ENCODE measurements at places on chromosomes 3 and 15.

DNA sequence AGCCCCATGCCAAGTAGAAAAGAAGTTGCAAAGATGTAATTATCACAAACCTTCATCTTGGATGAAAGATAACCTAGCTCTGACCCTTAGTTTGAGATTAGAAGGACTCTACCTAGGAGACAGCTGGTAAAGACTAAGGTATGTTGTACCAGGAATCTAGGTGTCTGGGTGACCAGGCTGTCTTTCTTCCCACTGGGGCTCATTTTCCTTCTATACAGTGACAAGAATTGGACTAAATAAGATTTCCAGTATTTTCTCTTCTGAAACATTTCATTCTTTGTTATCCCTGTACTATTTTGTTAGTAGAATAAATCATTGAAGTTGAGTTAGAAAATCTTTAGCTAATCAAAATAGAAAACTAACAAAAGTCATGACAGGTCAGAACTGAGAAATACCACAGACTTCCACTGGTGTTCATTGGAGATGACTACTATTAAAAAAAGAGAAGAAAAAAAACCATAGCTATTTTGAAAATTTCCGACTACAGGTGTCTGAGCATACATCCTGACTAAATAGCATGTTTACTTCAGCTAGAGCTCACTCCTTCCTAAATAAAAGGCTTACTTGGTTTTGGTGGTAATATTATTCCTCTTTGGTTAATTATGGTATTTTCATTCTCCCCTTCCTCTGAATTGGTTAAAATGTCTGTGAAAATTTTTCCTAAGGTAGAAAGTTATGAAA lies 10.1 kb downstream of the TGFBR2 start:
- DNase-seq: no peak

DNA sequence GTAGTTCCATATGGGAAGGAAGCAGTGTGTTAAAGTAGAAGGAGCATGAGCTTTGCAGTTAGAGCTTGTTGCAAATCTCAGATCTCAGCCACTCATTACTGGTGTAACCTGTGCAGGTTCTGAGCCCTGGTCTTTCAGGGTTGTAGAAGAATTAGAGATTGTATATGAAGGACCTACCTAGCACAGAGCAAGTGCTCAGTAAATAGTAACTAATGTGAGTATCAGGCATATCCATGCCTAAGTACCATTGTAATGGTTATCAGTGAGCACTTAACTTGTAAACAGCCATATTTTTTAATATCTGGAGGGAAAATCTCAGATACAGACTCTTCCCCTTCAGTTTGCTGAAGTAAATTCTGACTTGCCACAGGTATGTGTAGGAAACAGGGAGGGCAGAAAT lies 59.3 kb downstream of the MAP6D1 start:
- DNase-seq: no peak

DNA sequence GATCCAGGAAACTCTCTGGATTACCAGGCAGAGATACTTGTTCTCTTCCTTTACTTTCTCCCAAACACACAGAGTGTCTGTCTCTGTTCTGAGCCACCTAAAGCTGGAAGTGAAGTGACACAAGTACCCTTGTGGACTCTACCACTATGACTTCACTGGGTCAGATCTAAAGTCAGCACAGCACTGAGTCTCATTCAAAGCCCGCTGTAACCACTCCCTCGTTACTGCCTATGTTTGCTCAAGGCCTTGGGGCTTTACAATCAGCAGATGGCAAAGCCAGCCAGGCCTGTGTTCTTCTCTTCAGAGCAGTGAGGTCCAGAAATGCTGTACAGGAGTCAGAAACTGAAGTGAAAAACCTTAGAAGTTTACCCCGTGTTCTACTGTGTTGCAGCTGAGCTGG lies 588.3 kb upstream of the SEMA6D start:
- no peak for DNase-seq

- no peak for DNase-seq
Observed at GRCh38 chr3:168794427-168794826, 698.7 kb upstream of the GOLIM4 start.

DNA sequence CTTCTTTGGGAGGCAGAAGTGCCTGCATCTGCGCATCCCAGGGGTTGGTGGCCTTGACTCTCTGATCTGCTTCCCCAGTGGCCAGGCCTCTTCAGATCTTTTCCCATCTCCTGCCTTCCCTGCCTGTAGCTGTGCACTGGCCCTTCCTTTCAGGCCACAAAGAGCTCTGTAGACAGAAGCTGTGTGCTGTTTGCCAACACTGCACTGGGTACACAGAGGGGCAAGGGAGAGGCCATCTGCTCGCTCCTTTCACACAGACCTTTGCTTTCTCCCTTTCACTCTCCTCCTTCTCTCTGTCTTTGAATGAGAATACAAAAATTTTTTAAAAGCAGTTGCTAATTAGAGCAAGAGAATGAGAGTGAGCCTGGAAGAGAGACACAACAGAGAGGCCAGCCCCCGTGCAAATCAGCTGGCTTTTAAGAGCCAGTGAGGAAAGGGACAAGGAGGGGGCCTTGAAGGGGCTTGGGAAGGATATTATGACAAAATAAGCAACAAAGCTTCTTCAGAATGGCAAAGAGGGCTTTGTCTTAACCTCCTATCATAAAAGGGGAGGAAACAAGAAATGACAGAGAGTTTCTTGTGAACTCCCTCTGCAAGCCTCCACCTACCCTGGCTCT lies 170.9 kb downstream of the EPHB1 start:
- no peak for DNase-seq

DNA sequence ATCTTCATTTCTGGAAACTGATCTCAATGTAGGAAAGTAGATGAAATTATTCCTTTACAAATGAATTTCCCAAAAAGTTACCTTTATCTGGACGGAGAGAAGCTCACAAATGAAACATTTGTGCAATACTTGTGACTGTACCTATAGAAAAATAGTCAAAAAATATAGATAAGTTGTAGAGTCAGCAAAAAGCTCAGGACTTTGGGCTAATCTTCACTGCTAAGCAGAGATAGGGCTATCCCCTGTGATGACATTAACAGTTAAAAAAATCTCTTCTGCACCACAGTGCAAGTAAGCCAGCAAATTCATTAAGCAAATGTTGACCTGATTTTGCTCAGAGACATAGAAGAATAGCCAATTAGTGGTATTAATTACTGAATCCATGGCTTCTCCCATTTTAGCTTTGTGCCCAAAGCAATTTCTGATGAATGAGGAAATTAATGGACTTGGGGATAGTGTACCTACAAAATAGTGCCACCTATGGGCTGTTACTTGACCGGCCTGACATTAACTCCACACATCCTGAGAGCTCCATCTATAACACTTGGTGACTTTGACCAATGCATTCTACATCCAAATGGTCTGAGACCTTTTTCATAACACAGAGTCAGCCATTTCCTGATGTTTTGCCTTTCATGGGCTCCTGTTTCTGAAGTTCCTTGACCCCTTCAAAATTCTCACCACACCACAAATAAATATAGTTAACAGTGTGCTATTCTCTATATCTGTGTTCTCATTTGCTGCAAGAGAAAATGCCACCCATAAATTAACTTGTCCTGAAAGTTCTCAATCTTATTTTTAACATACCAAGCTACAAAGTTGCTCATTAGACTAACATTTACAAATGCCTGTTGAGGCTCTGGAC lies 105.0 kb downstream of the SSR3 start:
- DNase-seq: peak; percentile 4

DNA sequence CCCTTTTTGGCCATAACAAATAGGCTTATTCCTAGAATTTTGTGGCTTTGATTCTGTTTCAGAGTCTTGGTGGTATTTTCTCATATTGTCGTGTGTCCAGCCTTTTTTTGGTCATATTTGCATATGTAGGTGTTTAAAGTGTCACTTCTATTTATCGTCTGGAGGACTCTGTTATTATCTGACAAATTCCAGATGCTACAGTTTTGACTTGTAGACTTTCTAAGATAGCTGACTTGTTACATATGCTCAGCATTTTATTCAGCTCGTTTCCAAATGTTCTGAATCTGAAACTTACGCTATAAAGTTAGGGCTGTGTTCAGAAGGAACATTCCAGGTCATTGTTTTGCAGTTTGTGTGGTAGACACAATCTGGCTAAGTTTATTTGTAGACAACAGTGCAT lies 1.9 kb downstream of the PPP4R2 start:
- no peak for DNase-seq

DNA sequence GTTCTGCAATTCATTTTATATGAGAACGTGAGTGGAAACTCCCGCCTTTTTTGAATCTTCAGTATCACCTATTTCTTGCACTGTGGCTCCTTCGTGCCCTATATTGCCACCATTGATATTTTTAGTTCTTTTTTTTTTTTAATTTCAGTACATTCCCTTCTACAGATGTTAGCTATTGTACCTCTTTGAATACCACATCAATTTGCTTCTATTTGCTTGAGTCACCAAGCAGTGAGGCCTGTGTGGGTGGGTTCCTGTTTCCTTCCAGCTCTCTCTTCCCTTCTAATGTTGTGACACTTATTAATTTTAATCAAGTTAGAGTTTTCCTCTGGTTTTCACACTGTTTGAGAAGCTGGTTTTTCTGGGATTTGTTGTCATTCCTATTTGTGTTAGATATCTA lies 8.7 kb downstream of the HACD2 start:
- DNase-seq: no peak

DNA sequence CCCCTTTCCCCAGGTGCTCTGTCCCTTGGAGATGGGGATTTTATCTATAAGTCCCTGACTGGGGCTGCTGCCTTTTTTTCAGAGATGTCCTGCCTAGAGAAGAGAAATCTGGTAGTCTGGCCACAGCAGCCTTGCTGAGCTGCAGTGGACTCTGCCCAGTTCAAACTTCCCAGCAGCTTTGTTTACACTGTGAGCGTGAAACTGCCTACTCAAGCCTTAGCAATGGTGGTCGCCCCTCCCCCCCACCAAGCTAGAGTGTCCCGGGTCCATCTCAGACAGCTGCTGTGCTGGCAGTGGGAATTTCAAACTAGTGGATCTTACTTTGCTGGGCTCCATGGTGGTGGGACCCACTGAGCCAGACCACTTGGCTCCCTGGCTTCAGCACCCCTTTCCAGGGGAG lies 38.9 kb downstream of the TMEM266 start:
- no peak for DNase-seq

- DNase-seq: no peak
Observed at GRCh38 chr3:128366136-128366535, 100.6 kb downstream of the DNAJB8 start.

DNA sequence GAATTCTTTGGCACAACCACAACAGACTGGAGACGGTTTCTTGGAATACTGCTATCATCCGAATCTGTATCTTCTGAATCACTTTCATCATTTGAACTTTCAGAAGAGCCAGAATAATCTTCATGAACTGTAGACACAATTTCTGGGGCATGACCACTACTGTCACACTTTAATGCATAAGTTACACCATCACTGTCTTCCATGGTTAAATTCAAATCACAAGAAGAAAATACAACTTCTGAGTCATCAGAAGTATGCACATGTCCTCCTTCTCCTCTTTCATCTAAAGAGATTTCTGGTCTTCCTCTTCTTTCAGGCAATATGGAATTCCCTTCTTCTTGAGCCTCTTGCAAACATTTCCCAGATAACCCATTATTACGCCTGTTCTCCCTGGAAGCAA lies 42.5 kb downstream of the SETD2 start:
- DNase-seq: no peak

GRCh38 chr3:128011140-128011539 lies 41.1 kb upstream of the SEC61A1 start:
- peak; percentile 57 for DNase-seq

DNA sequence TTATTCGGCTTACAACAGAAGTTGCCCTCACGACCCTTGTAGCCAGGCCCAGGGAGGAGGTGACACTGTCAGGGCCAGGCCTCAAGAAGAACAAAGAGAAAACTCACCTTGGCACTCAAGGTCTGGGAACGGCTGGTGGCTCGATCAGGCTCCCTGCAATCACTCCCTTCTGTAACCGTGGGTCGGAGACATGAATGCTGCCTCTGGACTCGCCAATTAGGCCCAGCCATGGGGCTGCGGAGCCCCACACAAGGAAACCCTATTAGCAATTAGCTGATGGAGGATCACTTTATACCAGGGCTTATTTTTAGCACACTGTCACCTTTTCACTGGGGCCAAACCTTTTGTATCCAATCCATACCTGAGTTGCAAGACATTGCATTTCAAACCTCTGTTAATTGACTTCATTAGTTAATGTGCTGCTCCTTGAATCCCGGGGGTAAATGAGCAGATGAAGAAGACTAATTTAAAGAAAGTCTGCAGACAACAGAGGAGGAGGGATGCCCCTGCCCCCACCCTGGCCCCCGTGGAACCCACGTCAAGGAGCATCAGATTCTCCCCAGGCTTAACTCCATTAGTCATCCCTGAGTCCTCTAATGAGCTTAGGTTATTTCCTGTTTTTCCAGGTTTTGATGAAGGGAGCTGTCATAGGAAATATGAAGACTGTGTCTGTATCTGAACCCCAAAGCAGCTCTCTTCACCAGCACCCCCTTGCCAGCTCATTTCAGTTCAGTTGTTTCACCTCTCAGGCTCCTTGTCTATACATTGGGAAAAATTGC lies 255.3 kb downstream of the RORA start:
- no peak for DNase-seq

GRCh38 chr3:143280984-143281383 lies 161.4 kb downstream of the CHST2 start:
- no peak for DNase-seq

DNA sequence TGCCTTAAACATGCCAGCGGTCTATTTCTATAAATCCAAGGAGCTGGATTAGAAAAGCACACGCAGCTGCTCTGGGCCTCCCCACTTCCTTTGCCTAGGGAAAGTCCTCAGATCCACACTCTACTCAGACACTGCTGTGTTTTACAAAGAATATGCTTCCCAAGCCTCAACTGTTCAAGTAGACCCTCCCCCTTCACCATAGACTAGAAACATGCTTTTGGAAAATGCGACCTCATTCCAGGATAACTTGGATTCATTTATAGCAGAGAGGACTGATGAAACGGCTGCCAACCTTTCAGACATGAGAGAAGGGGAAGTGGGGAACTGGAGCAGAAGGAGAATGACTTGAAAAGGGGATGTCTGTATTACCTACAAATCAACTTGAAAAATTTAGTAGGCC lies 64.0 kb downstream of the P3H2 start:
- no peak for DNase-seq

DNA sequence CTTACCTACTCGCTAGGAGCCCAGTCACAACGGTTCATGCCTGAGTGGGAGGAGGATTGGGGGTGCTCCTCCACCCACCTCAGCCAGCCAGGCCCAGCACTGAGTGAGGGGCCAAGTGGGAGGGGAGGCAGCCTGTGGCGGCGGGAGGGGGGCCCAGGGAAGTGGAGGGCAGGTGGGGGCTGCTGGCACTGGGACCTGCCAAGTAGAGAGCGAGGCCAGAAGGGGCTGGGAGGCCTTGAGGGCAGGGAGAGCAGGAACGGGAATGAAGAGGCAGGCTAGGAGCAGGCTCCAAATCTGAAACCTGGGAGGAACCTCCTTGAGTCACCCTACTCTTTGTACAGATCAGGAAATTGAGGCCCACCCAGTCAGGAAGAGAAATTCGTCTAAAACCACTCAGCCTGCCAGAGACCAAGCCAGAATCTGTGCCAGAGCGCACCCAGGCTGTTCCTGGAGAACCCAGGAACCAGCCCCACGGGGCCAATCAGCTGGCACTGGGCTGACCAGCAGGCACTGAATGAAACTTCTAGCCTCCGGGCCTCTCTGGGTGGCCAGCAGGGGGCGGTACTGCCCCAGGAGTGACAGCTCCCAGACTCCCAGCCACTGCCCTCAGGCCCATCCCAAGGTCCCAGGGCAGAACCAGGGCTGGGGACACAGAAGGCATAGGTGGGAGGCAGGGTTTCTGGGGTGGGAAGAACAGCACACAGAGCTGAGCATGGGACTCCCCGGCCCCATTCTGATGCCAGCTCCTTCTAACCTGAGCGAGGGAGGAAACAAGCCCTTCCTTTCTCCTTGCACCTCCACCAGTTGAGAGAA lies 14.8 kb upstream of the CYP11A1 start:
- DNase-seq: peak; percentile 58

All from right lung (tissue), 10 donors.